Posterior cingulate gyrus (tissue), 11 donors: ENCODE measurements at places on chromosomes 7 and 10.

- DNase-seq: no peak
Measured at GRCh38 chr7:45564485-45564884, 9.7 kb upstream of the ADCY1 start.

- no peak for DNase-seq
Measured at GRCh38 chr7:130486954-130487436, 4.9 kb upstream of the MEST start.

DNA sequence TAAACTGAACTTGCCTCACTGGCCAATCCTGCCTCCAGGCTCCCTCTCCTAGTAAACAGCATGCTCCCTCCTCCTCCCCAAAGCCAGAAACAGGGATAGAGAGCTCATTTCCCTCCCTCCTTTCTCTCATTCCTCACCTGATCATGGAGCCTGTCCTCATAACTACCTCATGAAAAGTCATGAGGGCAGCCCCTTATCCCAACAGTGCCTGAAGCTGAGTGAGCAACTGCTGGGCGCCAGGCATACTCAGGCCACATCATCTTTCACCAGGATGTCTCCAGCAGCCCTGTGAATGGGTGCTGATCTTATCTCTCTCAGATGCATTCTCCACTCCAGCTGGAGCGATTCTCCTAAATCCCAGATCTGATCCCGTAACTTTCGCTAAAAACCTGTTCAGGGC, 307.2 kb downstream of the PRPF18 start:
- no peak for DNase-seq

- DNase-seq: no peak
Measured at GRCh38 chr7:77205706-77206105, 6.1 kb upstream of the FGL2 start.

DNA sequence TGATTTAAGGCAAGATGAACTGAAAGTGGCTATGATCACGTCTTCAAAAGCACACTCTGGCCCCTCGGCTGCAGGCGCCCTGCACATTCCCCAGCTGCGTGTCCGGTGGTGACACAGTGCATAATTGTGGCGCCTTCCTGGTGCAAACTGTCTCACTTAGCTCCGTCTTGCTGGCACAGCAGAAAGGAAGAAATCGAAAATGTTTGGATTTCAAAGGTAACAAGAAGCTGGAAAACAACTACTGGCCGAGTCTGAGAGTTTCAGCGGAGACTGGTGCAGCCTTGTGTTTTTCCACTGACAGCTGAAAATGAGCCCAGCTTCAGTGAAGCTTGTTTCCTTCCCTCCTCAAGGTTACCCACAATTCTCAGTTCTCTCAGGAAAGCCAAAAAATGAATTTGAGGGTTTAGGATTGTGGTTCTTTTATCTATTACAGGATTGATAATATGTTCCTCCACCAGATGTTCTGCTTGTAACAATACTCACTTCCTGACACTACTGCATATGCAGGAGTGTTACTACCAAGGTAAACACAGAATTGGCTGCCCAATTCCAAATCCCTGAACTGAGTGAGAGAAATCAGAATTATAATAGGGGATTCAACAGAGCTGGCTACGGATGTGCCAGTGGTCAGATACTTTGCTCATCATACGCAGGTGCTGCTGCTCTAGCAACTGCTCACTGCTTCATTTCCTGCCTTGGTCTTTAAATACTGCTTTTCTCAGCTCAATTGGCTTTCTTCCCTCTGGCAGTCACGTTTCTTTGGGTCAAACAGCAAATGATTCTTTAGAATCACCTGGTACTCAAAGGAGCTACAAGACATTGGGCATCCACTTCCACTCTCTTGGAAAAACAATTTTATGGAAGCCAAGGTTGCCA, 63.7 kb downstream of the TRUB1 start:
- DNase-seq: no peak

- no peak for DNase-seq
Measured at GRCh38 chr7:132424277-132424676, 152.0 kb downstream of the PLXNA4 start.

GRCh38 chr7:45909561-45909960, 11.5 kb downstream of the IGFBP3 start:
- no peak for DNase-seq

DNA sequence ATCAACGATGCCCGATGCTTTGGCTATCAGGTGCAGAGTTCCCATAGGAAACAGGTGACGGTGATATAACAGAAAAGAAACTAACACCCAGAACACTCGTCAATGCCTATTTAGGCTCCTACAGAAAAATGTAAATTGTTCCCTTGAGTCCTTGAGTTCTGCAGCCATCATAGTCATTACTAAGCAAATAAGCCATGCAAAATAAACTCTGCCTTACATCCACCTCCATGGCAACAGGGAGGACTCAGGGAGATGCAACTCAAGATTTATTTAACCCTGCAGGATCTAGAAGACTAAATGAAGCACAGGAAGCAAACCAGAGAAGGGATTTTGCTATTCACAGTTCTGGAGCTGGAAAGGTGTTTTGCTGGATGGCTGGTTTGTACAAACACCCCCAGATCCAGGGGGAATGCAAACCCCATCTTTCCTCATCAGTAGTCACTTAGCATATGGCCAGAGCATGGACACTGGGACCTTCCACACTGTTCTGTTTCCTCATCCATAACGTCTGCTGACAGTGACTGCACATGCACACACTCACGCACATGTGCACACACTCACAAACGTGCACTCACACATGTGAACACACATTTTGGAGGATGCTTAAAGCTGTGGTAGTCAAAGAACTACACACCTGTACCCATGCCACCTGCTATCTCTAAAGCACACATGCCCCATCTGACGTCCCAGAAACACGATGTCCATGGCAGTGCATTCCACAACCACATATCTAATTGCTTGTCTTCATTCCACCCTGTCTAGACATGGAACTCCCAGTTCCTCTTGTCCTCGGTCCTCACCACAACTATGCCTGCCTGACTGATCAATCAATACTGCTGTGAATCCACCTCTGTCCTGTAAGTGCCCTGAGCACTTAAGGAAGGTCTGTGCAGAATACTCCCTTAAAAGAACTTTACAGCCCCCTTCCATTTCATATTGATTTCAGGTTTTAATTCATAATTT, 178.2 kb downstream of the COBL start:
- DNase-seq: no peak

DNA sequence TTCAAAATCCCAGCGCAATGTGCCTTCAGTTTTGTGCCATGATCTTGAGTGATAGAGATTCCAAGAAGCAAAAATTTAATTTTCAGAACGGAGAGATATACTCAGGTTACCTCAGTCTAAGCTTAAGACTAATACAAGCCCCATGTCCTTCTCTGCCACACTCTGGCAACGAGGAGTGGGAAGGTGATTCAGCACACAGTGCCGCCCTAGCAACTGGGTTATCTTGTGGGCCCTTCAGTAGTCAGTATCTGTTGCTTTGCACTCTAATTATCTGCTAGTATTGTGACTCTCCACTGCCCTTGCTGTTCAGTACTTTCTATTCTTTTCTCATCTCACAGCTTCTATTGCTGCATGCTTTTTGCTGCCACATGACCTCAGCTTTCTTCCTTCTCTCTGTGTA, 39.2 kb upstream of the MKLN1 start:
- DNase-seq: no peak

- DNase-seq: no peak
Measured at GRCh38 chr7:103640031-103640779, 194.2 kb upstream of the SLC26A5 start.

GRCh38 chr7:154684666-154685563, 318.0 kb downstream of the PAXIP1 start:
- DNase-seq: peak; percentile 21

DNA sequence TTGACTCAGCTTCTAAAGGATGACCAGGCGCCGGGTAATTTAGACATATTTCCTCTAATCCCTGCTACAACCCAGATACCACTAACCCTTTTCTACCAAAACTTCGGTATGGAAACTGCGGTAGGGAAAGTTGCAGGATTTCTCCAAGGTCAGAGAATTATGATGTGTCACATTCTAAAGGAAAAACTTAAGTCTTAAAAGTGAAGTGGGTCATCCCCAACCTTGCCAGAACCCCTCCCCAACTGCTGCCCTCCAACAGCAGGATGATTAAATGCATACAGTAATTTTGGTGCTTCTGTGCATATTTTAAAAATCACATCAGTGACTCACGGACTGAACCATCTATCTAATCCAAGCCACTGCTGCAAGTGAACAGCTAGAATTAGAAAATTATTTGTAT, 52.7 kb downstream of the GRB10 start:
- no peak for DNase-seq

- DNase-seq: no peak
Measured at GRCh38 chr7:20299145-20299544, 31.6 kb upstream of the ITGB8 start.

DNA sequence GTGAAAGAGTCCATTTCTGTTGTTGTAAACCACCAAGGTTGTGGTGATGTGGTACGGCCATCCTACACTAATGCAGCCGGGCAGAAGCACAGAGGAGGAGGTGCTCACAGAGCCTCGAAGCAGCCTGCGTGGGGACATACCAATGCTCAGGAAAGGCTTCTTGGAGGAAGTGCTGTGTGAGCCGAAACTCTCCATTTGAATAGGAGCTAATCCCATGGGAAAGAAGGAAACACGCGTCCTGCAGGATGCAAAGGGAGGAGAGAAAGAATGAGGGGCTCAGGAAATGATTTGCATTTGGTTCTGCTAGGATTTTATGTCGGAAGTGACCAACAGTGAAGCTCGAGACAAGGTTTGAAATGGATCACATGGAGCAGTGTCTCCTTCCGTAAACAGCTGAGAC, 477.9 kb upstream of the ANKRD30A start:
- DNase-seq: no peak

GRCh38 chr7:158898025-158898424, 41.7 kb downstream of the DYNC2I1 start:
- DNase-seq: no peak

- no peak for DNase-seq
Measured at GRCh38 chr7:131124867-131125266, 202.8 kb upstream of the MKLN1 start.

GRCh38 chr10:80760914-80761371, 223.2 kb downstream of the SH2D4B start:
- no peak for DNase-seq

DNA sequence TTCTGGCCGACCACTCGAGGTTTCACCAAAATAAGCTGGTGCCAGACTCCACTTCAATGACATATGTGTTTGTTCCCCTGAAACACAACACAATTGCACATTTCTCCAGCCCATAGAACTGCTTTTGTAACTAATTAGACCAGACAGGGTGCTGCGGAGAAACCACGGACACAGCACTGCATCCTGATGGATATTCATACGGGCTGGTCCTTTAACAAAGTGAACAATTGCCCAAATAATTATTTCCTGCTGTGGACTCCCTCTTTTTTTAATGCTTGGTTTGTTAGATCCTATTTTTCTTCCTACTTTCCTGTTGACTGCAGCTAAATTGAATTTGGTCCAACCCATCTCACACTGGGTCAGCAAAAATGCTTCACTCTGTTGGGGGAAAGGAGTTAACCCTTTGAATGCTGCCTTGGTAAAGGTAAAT, 198.6 kb upstream of the BMPER start:
- DNase-seq: no peak

DNA sequence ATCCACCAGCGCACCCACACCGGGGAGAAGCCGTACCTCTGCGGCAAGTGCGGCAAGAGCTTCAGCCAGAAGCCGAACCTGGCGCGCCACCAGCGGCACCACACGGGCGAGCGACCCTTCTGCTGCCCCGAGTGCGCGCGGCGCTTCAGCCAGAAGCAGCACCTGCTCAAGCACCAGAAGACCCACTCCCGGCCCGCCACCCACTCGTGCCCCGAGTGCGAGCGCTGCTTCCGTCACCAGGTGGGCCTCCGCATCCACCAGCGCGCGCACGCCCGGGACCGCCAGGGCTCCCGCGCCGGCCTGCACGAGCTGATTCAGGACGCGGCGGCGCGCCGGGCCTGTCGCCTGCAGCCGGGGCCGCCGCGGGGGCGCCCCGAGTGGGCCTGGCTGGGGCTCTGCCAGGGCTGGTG, 17.7 kb downstream of the ZNF775 start:
- no peak for DNase-seq

GRCh38 chr7:69906283-69906995, 308.2 kb downstream of the AUTS2 start:
- DNase-seq: no peak

- no peak for DNase-seq
Measured at GRCh38 chr7:107233174-107233573, 64.4 kb downstream of the HBP1 start.

DNA sequence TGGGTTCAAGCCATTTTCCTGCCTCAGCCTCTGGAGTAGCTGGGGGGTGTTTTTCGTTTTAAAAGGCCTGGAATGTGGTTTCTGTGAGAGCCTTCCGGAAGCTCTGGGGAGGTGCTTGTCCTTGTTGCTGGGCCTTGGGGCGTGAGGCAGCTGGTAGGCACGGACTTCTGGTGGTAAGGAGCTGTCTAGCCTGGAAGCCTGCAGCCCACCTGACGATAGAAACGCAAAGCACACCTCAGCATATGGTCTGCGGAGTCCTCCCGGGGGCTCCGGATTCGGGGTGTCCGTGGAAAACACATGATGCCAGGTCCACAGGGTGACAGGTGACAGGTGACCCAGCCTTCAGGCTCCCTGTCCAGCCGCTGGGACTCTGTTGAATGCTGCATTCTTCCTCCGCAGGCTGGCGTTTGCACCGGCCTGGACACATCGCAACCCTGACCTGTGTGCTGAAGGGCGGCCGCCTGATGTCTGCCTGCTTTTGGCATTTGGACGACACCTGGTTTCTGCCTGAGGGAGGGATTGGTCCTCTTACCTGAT, 37.3 kb downstream of the INPP5A start:
- DNase-seq: no peak

- DNase-seq: no peak
Measured at GRCh38 chr10:86434656-86435055, 68.1 kb upstream of the GRID1 start.

GRCh38 chr7:55191926-55192692, 173.0 kb upstream of the LANCL2 start:
- no peak for DNase-seq

GRCh38 chr10:124546957-124547646, 85.5 kb downstream of the LHPP start:
- DNase-seq: no peak

- no peak for DNase-seq
Measured at GRCh38 chr10:77380191-77380590, 257.4 kb downstream of the KCNMA1 start.

GRCh38 chr7:151087245-151088018, 1.2 kb downstream of the AGAP3 start:
- peak; percentile 33 for DNase-seq

DNA sequence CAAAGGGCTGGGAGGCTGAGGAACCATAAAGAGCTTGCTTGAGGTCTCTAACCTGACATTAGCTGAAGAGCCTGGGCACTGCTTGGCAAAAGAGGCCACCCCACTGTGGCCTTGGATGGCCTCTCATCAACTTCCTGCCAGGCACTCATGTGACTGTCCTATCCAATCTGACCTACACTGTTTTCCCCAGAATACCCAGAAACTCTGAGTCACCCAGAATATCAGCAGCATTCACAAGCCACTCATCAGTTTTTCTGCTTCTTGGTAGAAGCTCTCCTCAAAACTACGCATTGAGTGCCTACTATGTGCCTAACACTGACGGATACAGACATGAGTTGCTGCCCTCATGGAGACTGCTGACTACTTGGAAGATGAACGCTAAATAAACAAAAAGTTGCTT, 4.1 kb upstream of the NT5C2 start:
- DNase-seq: no peak
